Nucleus accumbens (tissue), 56 donors: ENCODE measurements at places on chromosomes 16 and 17.

DNA sequence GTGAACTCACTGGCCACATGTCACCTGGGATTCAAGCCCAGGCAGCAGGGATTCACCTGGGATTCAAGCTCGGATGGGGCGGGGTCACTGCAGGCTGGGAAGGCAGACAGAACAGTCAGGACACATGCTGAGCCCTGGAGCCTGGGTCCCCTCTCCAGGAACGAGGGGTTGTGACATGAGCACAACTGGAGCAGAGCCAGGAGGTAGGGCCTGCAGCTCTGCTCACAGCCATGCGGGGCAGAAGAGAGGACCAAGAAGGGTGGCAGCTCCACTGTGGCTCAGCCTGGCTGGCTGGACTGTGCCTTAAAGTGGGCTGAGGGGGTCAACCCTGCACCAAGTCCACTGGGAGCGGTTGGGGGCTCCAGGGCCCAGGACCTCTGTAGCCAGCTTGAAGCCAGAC is 150.1 kb downstream of the RAB11FIP4 start:
- no peak for DNase-seq

GRCh38 chr17:12619459-12620199 is 46.1 kb upstream of the MYOCD start:
- no peak for DNase-seq

DNA sequence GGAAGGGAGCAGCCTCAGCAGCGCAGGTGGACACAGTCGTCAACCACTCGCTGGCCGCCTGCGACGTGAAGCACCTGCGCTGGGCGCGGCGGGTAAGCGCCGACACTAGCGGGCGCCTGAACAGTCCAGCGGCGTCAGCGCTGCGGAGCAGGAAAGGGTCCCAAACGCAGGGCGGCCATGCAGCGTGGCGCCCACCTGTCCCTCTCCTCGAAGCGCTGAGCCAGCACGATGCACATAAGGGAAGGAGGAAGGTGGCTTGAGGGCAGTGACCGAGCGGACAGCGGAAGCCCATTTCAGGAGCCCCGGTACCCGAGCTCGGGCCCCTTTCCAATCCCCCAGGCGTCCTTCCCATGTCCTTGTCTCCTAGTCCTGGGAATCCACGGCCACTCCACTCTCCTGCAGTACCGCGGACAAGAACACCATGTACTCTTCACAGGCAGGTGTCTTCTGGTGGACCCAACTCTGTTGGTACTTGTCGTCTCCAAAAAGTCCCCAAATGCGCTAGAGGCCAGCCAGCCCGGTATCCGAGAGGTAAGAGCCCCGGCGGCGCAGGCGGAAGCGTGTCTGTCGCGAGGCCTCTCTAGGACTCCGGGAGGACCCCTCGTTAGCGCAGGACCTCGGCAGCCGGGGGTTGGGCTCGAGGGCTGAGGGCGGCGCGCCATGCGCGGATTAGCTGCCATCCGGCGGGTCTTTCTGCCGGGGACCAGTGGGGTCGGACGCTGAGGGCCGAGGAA is 14.4 kb downstream of the ZNF232 start:
- peak; percentile 19 for DNase-seq

- DNase-seq, result no peak
Observed at GRCh38 chr16:4306470-4307214, 9.2 kb upstream of the GLIS2 start.

GRCh38 chr17:1340371-1340770 is 59.7 kb downstream of the YWHAE start:
- DNase-seq, result no peak

DNA sequence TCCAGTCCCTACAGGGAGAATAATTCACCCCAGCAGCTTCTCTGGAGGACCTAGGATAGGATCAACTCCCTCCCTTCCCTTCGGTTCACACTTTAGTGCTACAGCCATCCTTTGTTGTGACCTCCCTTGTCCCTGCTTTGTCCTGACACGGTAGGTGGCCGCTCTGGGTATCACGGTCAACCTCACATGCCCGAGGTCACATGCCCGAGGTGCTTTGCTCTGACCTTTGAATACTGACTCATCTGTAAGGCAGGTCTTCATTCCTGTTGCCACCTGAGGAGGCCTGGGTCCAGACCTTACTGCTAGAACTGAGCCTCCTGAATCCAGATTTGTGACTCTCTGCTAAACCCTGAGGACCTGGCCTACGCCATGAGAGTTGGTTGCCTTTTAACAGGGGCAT is 19.7 kb downstream of the ALKBH5 start:
- DNase-seq, result no peak

- DNase-seq, result no peak
Observed at GRCh38 chr17:1733759-1734158, 8.9 kb upstream of the SERPINF2 start.

DNA sequence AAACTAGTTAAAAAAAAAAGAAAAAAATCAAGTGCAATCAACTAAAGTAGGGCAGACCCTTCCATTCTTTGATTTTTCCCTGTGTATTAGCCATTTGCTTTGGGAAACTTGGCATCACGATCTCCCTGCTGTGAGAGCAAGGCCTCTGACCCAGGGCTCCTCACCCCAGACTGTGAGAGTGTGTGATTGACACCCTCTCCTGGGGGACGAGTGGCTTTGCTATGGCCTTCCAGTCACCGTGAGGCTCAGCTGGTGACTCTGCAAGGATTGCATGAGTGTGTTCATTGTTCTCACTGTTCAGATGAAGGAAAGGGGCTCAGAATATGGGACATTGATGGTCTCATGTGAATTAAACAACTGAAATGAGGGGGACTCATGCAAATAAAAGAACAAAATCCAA is 69.0 kb upstream of the BCAR1 start:
- peak; percentile 68 for DNase-seq

- no peak for DNase-seq
Observed at GRCh38 chr17:4742629-4743028, 2.9 kb upstream of the CXCL16 start.

GRCh38 chr17:65184235-65184959 is 47.2 kb downstream of the RGS9 start:
- no peak for DNase-seq

DNA sequence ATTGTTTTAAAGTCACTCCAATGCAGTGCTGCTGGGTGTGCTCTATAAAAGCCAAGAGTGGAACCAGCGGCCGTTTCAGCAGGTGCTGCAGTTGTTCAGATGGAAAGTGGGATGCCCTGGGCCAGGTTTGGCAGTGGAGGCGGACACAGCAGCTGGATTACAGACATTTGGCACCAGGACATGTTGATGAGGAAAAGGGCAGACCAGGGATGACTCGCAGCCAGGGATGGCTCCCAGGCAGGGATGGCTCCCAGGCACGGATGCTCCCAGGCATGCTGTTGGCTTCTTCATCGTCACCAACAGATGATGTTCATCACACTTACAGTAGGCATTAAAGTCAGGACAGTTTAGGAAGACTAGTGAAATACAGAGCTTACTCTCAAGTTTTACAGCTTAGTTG is 10.0 kb downstream of the GAN start:
- DNase-seq, result no peak

DNA sequence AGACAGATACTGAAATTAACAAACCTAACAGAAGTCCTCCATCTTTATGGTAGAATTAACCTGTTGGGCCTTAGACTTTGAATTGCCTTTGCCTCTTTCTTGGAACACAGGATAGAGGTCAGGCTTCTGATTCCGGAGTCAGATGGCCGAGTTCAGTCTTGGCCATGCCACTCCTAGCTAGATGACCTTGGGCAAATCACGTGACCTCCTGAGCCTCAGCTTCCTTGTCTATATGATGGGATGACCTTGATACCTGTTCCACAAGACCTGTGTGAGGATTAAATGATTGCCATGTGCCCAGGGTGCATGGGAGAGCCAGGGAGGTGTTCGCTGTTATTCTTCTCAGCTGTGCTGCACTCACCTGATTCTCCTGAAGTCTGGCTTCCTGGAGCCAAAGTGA is 161.4 kb downstream of the CMIP start:
- no peak for DNase-seq

DNA sequence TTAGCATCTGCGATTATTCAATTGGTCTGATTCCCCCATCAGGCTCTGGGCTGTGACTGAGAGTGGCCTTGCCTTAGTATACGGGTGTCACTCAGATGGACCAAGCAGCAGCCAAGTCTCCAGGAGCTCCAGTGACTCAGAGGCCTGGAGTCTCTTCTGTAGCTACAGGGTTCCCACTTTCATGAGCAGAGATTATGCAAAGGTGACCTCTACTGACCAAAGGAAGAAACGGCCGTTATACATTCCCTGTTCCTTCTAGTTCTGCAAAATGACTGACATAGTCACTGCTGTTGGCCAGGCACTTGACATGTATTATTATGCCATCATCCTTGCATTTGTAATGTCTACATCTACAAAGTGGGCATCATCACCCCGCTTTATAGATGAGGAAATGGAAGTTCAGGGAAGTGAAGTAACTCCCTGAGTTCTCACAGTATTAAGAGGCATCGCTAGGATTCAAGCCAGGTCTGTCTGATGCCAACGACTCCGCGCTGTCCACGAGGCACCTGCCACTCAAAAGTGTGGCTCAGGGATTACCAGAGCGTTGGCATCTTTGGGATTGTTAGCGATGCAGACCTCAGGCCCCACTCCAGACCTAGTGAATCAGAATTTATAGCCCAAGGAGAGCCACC is 23.3 kb downstream of the SLC38A7 start:
- DNase-seq, result peak; percentile 25
